ENCODE measurements at places on chromosomes 16 and 17.
A peak's percentile ranks its signal among the peaks of the same experiment; 100 is the strongest.

GRCh38 chr17:19642373-19642893 lies 6.1 kb upstream of the ALDH3A2 start:
- DNase-seq, result no peak

- no peak for DNase-seq
These were observed 288.3 kb upstream of the RBFOX1 start for GRCh38 chr16:7044331-7044730.

DNA sequence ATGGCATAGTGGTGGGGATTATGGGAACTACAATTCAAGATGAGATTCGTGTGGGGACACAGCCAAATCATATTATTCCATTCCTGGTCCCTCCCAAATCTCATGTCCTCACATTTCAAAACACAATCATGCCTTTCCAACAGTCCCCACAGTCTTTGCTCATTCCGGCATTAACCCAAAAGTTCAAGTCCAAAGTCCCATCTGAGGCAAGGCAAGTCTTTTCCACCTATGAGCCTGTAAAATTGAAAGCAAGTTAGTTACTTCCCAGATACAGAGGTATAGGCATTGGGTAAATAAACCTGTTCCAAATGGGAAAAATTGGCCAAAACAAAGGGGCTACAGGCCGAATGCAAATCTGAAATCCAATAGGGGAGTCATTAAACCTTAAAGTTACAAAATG lies 1063.2 kb downstream of the CDH11 start:
- no peak for DNase-seq

GRCh38 chr16:89199241-89200123 lies 855 bp downstream of the SLC22A31 start:
- no peak for DNase-seq

DNA sequence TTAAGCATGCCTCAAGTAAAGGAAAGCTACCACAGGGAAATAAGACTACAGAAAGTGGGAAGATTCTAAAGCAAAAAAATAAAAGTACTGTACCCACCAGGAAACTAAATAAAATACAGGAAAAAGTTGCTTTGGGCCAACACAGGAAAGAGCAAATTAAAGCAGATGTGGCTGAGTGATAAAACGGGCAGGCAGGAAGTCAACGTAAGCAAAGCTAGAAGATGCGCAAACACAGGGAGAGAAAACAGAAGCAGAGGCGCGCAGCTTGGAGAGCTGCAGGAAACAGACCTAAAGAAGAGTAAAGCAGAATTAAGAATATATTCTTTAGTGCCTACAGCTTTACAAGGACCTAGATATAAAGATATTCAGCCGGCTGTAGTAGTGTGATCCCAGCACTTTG lies 21.7 kb downstream of the USP36 start:
- DNase-seq, result no peak

GRCh38 chr17:58789160-58789559 lies 33.5 kb downstream of the PPM1E start:
- DNase-seq, result no peak

GRCh38 chr17:41710472-41711090 lies 1.6 kb upstream of the GAST start:
- DNase-seq, result peak; percentile 58

DNA sequence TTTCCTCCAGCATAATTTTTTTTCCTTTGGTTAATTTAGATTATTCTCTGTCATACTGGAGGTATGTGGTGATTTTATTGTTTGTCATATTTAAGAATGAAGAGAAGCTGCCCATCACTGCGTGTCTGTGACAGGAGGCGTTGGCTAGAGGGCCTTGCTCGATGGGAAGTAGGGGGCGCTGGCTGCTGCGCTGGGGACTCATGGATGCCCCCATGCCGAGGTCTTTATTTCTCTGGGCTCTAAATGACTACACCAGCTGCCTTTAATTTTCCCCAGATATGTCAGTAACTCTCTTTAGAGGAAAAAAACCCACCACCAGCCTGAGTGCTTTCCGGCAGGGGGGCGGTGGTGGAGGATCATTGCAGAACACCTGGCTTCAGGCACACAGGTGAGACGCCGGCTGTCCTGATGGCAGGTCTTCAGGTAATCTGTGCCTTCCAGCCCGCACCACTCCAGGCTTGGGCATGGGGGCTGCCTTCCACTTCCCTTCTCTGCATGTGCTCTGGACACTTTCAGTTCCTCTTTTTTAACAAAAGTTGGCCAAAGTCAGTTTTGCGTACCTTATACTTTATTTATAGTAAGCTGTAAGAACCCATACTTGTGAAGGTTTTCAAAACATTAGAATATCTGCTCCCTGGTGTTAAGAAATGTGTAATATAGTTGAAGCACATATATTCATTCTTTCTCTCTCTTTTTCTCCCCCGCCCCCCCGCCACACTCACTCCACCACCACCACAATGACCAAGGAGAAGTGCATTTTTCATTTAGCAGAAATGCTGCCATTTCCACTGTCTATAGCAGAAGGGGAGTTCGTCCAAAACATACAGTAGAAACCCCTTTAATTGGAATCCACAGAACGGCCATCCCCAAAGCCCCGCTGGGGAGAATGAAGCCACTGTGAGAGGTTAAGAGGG lies 192.7 kb downstream of the RPTOR start:
- no peak for DNase-seq

GRCh38 chr17:55295411-55296170 lies 30.8 kb downstream of the HLF start:
- peak; percentile 53 for DNase-seq

DNA sequence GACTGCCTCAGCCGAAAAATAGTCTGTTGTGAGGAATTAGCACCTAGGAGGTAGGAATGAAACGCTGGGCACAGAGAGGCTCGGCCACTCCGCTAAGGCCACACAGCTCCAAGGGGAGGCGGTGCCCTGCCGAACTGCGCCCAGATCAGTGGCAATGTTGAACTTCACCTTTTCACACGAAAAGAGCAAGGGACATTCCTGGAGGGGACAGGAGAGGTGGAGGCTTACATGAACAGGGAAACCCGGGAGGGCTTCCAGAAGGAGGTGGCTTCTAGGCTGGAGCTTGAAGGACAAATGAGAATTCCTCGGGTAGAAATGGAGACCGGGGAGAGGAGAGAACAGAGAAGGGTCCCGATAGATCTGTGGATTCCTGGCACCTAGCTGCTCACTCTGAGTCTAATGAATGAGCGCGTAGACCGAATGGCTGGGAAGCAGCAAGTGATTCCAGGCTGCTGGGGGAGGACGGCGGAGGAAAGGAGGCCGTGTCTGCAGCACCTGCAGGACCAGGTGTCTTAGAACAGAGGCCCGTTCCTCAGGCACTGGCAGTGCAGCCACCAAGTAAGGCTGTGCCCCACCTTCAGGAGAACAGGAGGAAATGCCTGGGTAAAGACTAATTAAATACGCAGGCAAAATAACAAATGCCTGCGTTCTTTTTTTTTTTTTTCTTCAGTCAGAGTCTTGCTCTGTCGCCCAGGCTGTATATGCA lies 722 bp upstream of the SLC38A10 start:
- peak; percentile 66 for DNase-seq

GRCh38 chr17:45367216-45367615 lies 50.4 kb upstream of the MAP3K14 start:
- DNase-seq, result no peak

- DNase-seq, result no peak
These were observed 3.0 kb downstream of the MSI2 start for GRCh38 chr17:57259306-57259705.

GRCh38 chr17:82396601-82397435 lies 21.3 kb upstream of the HEXD start:
- DNase-seq, result no peak

DNA sequence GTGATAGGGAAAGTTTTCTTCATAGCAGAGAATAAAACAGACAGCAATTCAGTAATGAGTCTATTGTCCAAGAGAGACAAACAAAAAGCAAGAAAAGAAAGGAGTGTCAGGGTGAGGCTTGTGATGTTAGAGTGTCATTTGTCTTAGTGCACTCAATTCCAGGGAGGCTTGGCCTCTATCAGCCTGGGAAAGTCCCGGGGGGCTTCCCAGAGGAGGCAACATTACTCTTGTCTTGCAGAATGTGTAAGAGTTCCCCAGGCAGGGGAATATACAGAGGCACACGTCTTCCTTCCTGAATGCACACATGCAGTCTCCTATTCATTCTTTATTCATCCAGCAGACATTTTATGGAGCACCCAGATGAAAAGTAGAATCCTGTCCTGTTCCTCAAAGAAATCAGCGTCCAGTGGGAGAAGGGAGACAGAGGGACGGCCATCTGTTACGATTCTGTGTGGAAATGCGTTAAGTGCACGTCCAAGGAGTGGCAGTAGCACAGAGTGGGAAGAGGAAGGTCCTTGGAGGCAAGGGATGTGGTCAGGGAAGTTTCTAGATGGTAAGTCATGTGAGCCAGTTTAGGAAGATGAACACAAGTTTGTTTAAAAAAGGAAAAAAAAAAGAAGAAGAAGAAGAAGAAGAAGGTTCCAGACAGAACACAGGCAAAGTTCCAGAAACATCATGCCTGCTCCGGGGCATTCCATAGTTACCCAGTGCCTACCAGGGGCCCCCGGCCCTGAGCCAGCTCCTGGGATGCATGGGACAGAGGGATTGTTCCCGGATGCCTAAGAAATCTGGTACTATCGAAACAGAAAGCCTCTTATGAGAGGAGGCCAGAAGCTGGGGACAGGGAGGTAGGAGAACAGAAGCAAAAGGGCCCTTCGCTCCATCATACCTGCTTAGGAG lies 21.1 kb downstream of the CACNG4 start:
- DNase-seq, result no peak

- no peak for DNase-seq
These were observed 114.3 kb downstream of the SPACA3 start for GRCh38 chr17:33105911-33106310.

Measured in ACHN (cell line).